ENCODE measurements at places on chromosomes 6 and 20. TPM values are rescaled to one million over a fixed set of nuclear protein-coding genes. Genes with fewer than 3 reads are reported as not detected.

TRIM40 gene
- not detected for total RNA-seq

TMEM74B gene
- 1.1 TPM for total RNA-seq

- DNase-seq, result no peak
Measured at GRCh38 chr6:5091210-5092069, 6.3 kb downstream of the PPP1R3G start.

- DNase-seq, result no peak
Measured at GRCh38 chr6:5450073-5450472, 188.8 kb downstream of the FARS2 start.

VWA7 gene
- 6.6 TPM for total RNA-seq

DNA sequence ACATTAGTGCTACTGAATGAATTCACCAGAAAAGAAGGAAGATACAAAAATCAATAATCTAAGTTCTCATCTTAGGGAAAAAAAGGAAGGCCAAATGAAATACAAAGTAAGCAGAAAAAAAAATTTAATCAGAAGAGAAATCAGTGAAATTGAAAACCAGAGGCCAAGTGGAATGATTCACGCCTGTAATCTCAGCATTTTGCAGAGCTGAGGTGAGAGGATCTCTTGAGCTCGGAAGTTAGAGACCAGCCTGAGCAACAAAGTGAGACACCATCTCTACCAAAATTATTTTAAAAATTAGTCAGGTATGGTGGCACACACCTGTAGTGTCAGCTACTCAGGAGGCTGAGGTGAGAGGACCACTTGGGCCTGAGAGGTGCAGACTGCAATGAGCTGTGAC, 21.2 kb upstream of the ASF1A start:
- DNase-seq, result no peak

- DNase-seq, result no peak
Measured at GRCh38 chr6:16632101-16632500, 129.2 kb downstream of the ATXN1 start.

MANEA gene
- total RNA-seq, result 20.3 TPM

DNA sequence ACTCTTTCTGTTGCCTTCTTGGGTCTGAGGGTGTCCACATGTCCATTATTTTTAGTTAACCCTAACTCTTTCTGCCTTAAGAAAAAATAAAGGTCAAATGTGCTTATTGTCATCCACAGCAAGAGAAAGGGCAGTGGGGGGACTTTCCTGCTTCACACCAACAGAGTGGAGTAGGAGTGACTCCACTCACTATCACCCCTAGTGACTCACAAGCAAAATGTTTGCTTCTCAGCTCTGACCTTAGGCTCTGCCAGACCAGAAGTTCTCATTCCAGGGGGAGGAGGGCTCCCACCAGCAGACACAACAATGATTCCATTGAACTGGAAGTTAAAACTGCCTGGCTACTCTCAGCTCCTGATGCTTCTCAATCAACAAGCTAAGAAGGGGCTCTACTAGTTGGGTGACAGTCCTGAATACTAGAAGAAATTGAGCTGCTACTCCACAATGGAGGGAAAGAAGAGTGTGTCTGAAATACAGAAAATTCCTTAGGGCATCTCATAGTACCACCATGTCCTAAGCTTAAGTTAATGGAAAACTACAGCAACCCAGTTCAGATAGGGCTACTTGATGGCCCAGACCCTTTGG, 83.9 kb upstream of the AFDN start:
- DNase-seq, result no peak

DNA sequence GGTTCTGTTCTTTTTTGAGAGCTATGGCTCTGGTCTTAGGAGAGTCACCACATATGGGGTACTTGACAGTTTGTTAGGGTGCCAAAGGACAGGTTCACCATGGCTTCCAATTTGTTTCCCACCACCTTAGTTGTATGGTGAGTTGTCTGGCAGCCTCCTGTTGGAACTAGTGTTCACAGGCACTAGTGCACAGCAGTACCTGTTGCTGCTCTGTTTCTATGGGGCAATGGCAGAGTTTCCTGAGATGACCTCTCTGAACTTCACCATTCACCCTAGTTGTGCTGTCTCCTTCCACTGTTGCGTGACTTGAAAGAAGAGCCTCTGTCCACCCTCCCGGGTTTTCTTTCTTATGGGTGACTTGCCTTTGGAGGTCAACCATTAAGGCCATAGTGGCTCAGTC, 129.1 kb downstream of the JARID2 start:
- no peak for DNase-seq

CCDC170 gene
- not detected for total RNA-seq

GRCh38 chr6:85436411-85436810, 13.5 kb upstream of the NT5E start:
- no peak for DNase-seq

FAM83C gene
- total RNA-seq, result not detected

DNA sequence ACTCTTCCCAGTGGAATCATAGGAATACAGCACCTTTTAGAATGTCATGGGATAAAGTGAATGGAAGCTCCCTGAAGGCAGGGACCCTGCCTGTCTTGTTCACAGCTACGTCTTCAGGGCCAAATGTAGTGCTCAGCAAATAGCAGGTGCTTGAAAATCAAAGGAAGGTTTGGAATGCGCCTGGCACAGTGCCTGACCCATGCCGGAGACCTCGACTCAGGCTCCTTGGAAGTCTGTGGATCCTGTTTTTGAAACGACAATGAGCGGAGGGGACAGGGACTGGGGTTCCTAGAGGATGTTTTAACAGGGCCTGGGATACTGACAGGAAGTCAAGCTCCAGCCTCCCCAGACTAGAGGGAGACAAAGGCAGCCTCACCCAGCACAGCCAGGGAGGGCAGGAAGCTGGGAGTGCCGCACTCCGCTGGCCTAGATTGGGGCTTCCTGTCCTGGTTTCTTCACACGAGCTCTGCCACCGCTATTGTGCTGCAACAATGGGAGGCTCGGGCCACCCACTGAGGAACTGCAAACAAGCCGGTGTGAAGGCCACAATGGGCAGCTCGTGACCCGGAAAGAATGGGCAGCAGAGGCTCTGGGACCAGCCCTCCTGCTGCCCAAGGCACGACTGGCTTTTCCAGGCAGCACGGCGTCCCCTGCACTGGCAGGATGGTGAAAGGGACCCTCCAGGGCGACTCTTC, 76.7 kb downstream of the PREX1 start:
- DNase-seq, result peak; percentile 70

DNA sequence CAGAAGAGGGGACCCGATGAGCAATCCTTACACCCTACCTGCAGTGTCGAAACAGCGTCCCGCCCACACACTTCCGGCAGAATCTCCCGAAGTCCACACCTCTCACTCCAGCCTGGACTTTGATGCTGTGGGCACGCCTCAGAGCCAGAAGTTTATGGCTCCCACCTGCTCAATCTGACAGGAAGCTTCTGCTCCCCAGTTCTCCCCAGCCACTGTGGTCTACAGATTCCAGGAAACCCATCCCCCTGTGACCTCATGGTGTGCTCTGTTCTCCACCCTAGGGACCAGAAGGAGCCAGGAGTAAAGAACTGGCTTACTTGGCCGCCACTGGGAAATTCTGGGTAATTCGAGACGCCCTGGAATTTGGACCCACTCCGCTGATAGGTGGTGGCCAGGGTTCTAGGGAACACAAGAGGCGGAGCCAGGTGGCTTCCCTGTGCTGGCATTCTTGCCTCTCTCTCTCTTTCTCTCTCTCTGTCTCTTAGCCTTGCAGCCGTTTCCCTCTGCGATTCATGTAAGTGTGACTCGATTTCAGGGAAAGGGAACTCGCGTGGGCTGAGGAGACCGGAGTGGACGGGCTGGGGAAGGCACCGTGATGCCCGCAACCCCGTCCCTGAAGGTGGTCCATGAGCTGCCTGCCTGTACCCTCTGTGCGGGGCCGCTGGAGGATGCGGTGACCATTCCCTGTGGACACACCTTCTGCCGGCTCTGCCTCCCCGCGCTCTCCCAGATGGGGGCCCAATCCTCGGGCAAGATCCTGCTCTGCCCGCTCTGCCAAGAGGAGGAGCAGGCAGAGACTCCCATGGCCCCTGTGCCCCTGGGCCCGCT, at the start of gene TRIM15:
Gene TRIM15 (plus strand): TSS at position 457 of the 828 bp plus-strand sequence. CDS start 139 bp downstream, at position 596.
- peak; percentile 35 for DNase-seq

- DNase-seq, result no peak
Measured at GRCh38 chr6:24982231-24982630, 46.5 kb upstream of the RIPOR2 start.

SLC22A1 gene
- total RNA-seq, result 0.87 TPM

- no peak for DNase-seq
Measured at GRCh38 chr6:22940581-22941290, 371.4 kb downstream of the HDGFL1 start.

GRCh38 chr6:125611573-125612344, 137.7 kb upstream of the HEY2 start:
- DNase-seq, result no peak

LY86 gene
- 2.9 TPM for total RNA-seq

DNA sequence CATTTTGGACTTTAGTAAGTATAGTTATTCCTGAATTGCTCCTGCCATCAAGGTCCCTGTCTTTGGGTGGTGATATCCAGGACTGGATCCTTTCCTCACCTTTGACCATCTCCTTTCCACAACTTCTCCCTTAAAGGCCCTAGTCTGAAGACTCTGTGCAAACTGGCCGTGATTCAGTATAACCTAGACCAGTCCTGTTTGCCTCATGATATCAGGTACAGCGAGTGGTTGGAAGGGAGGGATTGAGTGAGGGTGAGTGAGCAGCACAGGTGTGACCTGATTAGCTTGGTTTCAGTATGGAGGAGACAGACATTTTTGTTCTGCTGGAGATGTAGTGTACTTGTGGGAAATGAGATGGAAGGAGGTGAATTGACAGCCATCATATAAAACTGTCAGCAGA, 2.3 kb upstream of the RRP36 start:
- DNase-seq, result no peak

GRCh38 chr6:35948725-35949124, 27.8 kb upstream of the SRPK1 start:
- no peak for DNase-seq

LINC00237 gene
- not detected for total RNA-seq

- no peak for DNase-seq
Measured at GRCh38 chr6:146498309-146498708, 45.3 kb upstream of the RAB32 start.

DNA sequence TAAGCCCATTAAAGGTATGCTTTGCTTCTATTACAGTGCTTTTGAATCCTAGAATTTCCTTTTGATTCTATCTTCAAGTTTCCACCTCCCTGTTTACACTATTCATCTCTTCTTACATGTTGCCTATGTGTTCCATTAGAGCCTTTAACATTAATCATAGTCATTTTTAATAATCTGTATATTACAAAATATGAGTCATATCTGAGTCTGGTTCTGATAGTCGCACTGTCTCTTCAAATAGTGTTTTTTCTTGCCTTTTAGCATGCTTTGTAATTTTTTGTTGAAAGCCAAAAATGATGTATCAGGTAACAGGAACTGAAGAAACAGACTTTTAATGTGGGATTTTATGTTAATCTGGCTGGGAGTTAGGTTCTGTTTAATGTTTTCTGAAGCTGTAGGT, 68.4 kb downstream of the DNAAF9 start:
- no peak for DNase-seq

DNA sequence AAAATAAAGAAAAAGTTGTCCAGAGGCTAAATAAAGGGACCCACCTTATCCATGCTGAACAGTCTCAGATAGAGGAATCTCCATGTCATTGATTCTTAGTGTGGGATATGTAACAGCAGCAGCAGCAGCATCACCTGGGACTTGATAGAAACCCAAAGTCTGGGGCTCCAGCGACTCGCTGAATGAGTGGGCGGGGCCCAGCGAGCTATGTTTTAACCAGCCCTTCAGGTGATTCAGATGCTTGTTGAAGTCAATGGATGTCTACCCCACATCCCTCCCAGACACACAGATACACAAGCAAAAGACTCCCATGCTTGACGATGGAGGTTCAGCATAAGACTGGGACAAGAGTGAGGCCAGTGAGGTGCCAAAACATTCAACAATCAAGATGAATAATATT, 298.6 kb downstream of the UBE3D start:
- no peak for DNase-seq

DNA sequence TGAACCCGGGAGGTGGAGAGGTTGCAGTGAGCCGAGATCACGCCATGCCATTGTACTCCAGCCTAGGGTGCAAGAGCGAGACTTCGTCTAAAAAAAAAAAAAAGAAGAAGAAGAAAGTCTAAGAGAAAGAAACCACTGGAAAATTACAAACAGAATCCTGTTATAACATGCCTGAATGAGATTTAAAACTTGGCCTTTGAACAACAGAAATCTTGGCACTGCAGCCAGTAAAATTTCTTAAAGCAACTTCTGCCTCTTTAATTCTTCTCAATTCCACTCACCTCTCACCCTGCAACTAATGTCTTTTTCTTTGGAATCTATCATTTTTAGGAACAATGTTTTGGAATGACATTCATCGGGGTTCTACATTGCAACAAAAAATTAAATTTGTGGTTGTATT, 26.3 kb downstream of the PM20D2 start:
- DNase-seq, result no peak

GRCh38 chr6:130517444-130517931, 151.7 kb downstream of the TMEM200A start:
- DNase-seq, result no peak

- no peak for DNase-seq
Measured at GRCh38 chr6:33599413-33599938, 19.4 kb upstream of the BAK1 start.

DNA sequence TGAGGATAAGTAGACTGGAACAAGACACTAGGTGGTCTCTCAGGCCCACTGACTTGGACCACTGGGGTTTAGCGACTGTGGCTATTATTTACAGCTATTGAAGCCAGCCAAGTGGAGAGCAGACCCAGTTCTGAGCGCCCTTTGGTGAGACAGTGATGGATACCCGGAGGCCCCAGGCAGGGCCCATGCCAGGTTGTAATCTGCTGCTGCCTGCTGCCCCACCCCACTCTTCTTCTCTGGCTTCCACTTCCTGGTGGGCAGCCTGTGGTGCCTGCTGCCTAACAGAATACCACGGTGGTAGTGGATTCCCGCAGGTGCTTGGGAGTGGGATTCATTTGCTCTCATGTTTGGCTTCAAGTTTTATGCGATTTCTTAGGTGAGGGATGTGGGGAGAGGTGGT, 570 bp downstream of the RAB44 start:
- no peak for DNase-seq

DNA sequence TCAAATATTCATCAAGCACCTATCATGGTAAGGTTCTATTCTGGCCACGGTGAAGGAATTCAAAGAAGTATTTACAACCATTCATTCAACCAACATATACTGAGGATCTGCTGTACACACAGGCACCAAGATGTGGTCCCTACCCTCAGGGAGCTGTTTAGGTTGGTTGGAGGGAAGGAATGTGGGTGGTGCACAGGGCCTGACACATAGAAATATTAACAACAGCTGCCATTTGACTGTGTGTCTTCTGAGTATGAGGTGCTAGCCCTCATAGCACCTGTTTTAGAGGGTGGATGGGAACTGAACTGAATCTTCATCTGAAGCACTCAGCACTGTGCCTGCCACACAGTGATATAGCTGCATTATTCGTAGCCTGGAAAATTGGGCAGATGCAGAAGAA, 7.3 kb downstream of the SNPH start:
- DNase-seq, result peak; percentile 14

- peak; percentile 29 for DNase-seq
Measured at GRCh38 chr6:157763129-157763903, 59.7 kb upstream of the SNX9 start.

DNA sequence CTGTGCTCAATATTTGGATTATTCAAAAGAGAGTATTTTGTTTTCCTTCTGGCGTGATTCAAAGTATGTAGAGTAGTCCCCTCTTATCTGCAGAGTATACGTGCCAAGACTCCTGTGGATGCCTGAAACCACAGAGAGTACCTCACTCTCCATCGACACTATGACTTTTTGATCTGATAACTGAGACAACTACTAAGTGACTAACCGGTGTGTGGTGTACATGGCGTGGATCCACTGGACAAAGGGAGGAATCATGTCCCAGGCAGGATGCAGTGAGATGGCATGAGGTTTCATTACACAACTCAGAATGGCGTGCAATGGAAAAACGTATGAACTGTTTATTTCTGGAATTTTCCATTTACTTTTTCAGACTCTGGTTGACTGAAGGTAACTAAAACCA, 112.2 kb upstream of the PDE7B start:
- no peak for DNase-seq

SEMG1 gene
- not detected for total RNA-seq
